ENCODE measurements at places on chromosomes 1 and 21.

DNA sequence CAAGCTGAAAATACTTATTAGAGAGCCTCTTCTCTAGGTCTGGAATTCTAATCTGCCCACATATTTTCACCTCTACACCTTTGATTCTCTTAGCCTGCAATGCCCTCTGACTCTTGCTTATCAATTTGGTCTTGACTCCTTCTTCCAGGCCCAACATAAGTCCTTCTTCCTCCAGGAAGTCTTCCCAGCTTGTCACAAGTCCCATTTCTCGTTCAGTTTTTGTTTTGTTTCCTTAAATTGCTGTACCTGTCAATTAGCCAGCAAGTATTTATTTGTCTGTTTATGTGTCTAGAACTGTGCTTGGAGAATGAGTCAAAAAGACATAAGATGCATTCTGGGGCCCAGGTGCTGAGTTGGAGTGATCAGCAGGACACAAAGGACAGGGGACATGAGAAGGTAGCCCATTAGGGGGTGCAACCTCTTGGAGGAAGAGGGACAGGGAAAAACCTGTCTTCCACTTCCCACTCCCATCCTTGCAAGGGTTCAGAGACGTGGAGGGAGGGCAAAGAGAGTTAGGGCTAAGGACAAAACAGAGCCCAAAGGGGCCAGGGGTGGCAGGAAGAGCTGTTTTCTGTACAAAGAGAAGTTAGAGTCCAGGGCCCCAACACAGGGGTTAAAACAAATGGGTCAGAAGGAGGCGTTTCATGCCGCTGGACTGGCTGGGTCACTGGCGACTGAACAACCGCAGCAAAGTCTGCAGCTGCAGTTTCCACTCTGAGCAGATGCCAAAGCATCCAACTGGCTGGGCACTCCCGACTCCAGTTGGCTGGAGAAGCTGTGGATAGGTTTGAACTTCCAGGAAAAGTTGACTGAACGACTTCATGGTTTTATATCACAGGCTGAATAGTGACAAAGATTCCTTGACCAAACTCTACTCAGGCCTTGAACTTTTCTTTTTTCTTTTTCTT is 10.7 kb upstream of the CNR2 start:
- no peak for DNase-seq

- DNase-seq = no peak
Observed at GRCh38 chr1:167713330-167714081, 8.3 kb upstream of the MPZL1 start.

GRCh38 chr1:12173631-12174121 is 6.9 kb downstream of the TNFRSF1B start:
- peak; percentile 20 for DNase-seq

DNA sequence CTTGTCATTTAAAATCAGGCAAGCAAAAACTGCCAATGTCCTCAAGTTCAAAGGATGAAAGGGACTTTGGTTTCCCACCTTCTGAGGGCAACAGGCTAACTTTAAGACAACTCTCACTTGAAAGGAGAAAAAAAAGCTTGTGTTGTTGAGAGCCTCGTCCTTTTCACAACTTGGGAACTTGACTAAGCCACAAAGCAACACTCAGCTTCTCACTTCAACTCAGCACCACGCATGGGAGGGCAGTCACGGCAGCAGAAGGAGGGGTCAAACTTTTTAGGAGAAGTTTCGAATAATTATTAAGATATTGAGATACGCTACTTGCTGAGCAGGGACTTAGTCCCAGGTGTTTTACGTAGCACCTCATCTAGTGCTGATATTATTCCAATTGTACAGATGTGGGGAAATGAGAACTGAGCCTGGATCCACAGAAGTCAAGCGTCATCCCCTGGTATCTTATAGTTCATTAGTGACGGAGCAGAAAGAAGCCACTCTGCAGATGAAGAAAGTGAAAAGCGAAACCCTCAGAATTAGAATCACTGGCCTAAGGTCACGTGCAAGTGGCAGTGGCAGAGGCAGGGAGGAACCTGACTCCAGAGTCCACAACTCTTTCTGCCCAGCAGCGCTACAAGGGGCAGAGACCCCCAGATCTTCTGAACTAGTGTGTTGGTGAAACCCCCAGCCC is 83.6 kb downstream of the JAK1 start:
- no peak for DNase-seq

DNA sequence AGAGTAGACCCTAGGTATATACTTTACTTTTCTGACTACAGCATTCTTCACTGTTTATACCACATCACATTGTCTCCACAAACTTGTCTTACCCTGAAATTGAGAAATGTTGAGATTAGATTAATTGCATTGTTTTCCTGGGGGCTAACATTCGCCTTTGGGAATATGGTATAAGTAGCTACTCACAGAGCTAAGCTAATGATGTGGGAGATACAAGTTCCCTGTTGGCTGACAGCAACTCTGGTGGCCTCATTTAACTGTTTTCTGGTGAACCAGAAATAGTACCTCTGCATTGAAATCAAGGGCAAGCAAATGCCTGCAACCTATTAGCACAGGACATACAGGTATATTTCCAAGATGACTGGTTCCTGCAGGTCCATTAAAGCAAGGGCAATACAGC is 13.2 kb upstream of the VCAM1 start:
- no peak for DNase-seq

GRCh38 chr1:19785660-19786059 is 14.1 kb downstream of the TMCO4 start:
- peak; percentile 15 for DNase-seq

DNA sequence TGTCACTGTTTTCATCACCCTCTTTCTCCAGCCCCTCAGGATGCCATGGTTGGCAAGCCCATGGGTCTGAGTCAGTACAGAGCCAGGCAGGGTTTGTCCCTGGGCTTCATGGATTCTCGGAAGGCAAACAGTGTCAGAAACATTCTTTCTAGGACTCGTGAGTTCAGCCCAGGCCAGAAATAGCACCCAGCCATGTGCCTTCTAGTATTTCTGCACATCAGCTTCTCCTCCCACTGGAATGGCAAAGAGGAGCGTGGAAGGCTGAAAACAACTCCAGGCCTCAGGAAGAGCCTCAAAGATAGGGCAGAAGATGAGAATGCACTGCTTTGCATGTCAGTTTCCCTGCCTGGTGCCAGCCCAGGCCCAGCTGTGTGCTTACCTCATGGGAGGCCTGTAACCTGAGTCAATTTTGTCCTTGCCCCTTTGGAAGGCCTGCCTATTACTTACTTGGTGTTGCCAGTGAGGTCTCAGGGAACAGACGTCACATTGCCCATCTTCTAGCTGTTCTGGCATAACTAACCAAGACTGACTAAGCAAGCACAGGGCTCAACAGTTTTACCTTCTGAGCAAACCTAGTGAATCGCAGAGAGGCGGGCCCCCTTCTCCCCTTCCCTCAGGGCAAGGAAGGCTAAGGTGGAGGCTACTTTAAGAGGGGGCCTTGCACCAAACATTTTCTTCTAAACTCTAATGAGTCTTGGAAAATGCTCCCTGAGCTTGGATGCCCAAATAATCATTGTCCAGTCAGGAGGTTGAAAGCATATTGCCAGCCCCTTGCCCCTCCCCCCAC is 42.4 kb downstream of the GLUL start:
- no peak for DNase-seq

- DNase-seq = no peak
Observed at GRCh38 chr1:90356991-90357390, 360.1 kb downstream of the BARHL2 start.

DNA sequence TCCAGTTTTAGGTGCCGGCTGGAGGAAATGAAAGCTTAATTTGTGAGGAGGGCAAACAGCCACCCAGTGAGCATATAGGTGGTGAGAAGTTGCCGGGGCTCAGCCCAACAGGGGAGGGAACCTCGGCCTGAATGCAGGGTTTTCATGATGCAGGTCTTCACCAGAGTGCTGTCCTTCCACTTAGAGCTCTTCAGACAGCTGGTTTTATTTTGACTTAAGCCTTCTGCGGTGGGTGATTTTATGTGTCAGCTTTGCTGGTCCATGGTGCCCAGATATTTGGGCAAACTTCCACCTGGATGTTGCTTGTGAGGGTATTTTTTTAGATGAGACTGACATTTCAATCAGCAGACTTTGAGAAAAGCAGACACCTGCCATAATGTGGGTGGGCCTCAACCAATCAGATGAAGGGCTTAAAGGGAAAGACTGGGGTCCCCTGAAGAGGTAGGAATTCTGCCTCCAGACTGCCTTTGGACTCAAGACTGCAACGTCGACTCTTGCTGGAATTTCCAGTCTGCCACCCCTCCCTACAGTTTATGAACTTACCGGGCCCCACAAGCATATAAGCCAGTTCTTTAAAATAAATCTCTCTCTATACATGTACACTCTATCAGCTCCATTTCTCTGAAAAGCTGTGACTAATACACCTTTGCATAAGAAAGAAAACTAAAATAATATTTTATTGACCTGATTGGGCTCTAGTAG is 72.8 kb downstream of the RHOU start:
- no peak for DNase-seq

- DNase-seq = no peak
Observed at GRCh38 chr1:187840557-187840956, 1011.8 kb downstream of the PLA2G4A start.

DNA sequence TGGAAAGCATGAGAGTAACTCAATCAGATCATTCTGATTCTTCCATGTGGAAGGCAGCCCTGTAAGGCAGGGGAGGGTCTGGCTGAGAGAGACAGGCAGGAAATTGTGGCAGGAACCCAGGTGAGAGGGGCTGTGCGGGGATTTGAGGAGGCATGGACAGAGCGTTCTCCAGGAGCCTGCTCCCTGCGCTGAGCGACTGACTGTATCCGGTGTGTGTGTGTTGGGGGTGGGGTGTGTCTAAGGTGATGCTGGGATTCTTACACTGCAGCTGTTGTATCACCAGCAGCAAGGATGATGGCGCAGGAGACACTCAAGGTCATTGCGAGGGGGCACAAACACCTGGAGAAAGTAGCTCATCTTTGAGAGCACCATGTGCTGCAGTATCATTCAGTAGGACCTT is 128.5 kb downstream of the RHOU start:
- no peak for DNase-seq

DNA sequence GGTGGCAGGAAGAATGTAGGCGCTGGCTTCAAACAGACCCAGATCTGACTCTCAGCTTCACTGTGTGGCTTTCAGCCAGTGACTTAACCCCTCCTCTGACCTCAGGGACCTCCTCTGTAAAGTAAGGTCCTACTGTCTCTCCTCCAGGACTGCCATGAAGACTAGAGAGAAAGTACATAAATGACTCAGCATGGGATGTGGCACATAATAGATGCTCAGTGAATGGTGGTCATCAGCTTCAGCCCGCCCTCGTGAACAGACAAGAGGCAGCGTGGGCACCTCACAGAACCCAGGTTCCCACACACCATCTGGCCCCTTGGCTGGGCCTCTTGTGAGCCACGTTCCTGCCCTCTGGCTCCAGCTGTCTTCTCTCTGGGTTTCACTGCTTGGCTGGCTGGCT is 126.0 kb downstream of the SYF2 start:
- no peak for DNase-seq

GRCh38 chr21:42254651-42255601 is 36.0 kb downstream of the ABCG1 start:
- DNase-seq = no peak

- no peak for DNase-seq
Observed at GRCh38 chr1:205703072-205703471, 22.8 kb upstream of the SLC45A3 start.

DNA sequence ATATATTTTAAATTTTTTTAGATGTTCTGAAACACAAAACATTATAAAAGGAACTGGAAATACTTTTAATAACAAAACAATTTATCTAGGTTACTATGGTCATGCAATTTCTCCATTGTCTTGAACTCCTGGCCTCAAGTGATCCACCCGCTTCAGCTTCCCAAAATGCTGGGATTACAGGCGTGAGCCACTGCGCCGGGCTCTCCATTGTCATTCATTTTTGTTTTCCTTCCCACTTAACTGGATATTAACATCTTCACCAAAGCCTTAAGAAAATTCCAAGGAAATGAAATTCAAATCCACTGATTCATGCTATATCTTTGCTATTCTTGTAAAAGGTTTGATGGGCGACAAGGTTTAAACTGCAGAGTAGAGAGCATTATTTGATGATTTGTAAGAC is 279.5 kb upstream of the PKN2 start:
- DNase-seq = no peak

DNA sequence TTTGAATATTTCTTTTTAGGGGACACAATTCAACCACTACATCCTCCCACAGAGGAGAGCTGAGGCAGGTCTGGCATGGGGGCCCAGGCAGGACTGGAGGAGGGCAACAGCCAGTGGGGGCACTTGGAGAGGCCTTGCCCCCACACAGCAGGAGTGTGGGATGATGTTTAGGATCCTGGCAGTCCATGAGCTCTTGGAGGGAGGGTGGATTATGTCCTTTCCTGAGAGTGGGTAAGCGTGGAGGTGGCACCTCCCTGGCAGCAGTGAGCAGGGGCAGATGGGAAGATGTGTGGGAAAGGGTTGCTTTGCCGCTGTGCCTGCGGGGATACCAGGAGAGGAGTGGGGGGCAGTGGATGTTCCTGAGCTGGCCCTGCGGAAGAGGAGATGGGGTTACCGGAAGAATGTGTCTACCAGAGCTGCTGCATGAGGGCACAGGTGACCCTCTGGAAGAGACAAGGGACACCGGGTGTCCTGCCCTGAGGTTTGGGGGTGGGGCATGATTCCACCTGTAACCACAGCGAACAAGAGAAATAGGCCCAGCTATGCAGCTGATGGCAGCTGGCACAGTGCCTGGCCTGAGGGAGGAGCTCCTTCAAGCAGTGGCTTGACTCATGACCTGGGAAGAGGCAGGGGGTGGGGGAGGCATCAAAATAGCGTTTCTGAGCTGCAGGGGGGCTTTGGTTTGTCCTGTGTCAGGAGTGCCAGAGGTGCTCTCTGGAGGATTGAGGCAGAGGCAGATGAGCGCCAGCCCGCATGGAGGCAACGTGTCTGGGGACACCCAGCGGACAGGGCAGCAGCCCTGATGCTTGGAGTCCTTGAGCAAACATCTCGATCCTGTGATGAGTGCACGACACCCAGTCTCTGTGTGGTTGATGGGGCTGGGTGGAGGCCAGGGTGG is 123.9 kb upstream of the TMPRSS2 start:
- DNase-seq = peak; percentile 63

GRCh38 chr1:110337704-110338308 is 1.4 kb upstream of the RBM15 start:
- DNase-seq = no peak

- DNase-seq = peak; percentile 2
Observed at GRCh38 chr1:204660509-204660908, 25.0 kb downstream of the LRRN2 start.

DNA sequence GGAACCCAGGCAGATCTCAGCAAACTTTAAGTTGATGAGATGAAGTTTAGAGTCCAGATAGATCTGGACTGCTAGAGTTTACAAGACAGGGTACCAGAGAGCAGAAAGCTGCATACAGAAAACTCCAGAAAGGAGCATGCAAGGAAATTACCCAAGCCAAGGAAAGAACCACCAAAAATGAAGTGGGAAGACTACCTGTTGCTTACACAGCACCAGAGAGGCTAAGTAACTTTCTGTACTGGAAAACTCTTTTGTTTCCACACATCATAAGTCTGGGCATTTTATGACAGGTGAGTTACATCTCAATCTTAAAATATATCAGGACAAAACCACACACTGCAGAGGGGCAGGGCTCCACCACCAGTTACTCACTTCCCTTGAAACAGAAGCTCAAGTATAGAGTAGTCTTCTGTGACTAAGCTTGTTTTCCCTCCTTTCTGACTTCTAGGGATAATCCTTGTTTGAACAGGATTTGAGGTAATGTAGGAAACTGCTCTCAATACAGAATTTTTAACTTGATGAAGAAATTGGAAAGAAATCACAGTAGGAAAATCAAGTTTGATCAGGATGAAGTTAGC is 17.4 kb upstream of the GJA9 start:
- DNase-seq = peak; percentile 20

- DNase-seq = no peak
Observed at GRCh38 chr1:191134796-191135195, 657.1 kb upstream of the BRINP3 start.

Data from fibroblast of skin of right quadriceps (primary cell).